Colonic mucosa (tissue), 4 donors: ENCODE measurements at places on chromosomes 6 and 20.

DNA sequence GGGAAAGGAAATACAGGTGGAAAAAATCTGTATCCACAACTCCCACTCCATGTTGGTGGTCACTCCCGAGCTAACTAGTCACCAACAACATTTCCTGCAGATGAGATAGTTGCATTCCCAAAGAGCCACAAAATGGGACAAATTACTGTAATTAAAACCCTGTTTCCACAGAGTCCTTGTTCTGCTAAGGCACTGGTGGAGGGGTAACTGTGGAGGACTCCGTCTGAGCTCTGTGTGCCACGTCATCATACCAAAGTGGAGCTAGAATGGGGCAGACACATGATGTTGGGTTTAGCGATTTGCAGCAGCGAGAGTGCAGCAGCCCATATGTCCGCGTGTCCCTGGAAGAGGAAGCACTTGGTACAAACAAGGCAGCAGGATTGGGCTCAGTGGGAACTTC, 172.5 kb upstream of the KCNK16 start:
- H3K27ac ChIP-seq, result no peak overlapping the region
- DNase-seq, result no peak
- no peaks in the 10 kb centered on the region for H3K36me3 ChIP-seq
- H3K4me3 ChIP-seq, result no peak overlapping the region

DNA sequence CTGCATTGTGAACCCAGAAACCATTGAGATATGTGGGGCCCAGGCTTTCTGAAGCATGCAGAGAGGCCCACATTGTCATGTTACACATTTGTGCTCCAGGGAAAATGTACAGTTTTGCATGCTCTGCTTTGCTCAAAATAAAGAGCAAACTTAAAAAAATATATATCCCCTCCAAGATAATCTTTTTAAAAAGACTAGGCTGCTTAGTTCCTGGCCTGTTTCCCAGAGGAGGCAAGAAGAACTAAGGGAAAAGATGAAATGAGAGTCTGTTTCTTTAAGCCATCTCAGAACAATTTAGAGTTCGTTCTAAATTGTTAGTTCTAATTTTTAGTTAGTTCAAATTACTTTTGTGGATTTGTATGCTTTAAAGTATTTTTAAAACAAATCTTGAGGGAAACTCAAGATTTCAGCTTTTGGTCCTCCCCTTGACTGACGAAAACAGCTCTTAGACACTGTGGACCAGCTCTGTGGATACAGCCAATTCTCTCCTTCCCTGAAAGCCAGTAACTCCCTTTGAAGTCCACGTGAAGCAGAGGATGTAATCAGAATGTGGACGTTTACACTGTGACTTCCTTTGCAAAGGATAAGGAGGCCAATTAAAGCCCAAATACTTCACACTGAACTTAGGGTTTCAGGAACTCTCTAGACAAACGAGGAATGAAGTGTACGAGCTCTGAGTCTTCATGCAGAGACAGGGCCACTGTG, 84.7 kb downstream of the CD164 start:
- no peaks in the 10 kb centered on the region for H3K4me1 ChIP-seq
- no peaks in the 10 kb centered on the region for H3K27me3 ChIP-seq
- no peak overlapping the region for H3K4me3 ChIP-seq
- H3K36me3 ChIP-seq, result no peaks in the 10 kb centered on the region
- H3K27ac ChIP-seq, result peak overlapping the region; percentile 77

- peak overlapping the region; percentile 81 for H3K27ac ChIP-seq
- no peaks in the 10 kb centered on the region for H3K27me3 ChIP-seq
- H3K36me3 ChIP-seq, result no peaks in the 10 kb centered on the region
- no peaks in the 10 kb centered on the region for H3K4me1 ChIP-seq
- DNase-seq, result peak; percentile 77
- H3K4me3 ChIP-seq, result peak overlapping the region; percentile 80
Measured at GRCh38 chr6:53795702-53796450, 1.1 kb downstream of the LRRC1 start.

DNA sequence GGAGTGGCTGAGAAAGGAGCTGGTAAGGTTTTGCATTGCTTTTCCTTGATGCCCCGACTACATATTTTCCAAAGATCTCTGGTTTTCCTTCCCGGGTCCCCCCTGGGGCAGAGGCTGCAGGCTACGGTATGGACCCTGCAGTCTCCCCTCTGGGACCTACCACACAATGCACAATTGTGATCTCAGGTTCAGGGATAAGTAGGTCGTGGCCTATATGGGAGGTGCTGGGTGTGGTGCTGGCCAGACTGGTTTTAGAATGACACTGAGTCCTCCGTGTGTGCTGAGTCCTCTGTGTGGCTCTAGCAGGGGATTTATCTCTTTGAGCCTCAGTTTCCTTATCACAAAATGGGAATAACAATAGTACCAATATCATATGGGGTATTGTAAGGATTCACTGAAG, 376 bp downstream of the C20orf202 start:
- no peak overlapping the region for H3K27ac ChIP-seq
- H3K4me1 ChIP-seq, result no peaks in the 10 kb centered on the region
- no peak overlapping the region for H3K4me3 ChIP-seq
- no peaks in the 10 kb centered on the region for H3K36me3 ChIP-seq

DNA sequence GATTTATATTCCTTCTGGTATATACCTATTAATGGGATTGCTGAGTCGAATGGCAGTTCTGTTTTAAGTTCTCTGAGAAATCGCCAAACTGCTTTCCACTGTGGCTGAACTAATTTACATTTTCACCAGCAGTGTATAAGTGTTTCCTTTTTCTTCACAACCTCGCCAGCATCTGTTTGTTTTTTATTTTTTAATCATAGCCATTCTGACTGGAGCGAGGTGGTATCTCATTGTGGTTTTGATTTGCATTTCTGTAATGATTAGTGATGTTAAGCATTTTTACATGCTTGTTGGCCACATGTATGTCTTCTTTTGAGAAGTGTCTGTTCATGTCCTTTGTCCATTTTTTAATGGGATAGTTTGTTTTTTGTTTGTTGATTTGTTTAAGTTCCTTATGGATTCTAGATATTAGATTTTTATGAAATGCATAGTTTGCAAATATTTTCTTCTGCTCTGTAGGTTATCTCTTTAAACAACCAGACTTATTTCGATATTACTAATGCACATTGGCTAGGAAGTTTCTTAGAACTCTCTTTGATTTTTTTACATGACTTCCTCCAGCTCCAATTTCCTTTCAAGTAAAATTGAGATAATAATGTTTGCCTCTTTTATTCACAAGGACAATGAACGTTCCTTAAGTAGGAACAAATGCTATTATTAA, 12.2 kb upstream of the VNN1 start:
- H3K4me1 ChIP-seq, result no peaks in the 10 kb centered on the region
- DNase-seq, result no peak
- no peaks in the 10 kb centered on the region for H3K36me3 ChIP-seq
- H3K27ac ChIP-seq, result no peak overlapping the region

DNA sequence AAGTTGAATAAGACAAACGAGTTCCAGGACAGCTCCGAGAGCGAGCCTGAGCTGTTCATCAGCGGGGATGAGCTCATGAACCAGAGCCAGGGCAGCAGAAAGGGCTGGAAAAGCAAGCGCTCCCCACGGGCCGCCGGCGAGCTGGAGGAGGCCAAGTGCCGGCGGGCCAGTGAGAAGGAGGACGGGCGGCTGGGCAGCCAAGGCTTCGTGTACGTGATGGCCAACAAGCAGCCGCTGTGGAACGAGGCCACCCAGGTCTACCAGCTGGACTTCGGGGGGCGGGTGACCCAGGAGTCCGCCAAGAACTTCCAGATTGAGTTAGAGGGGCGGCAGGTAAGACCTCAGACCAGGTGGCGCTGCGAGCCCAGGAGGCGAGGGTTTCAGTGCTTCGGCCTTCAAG, 56.0 kb upstream of the TMEM181 start:
- H3K4me3 ChIP-seq, result no peak overlapping the region
- no peaks in the 10 kb centered on the region for H3K4me1 ChIP-seq
- H3K27me3 ChIP-seq, result no peaks in the 10 kb centered on the region
- DNase-seq, result no peak
- H3K36me3 ChIP-seq, result no peaks in the 10 kb centered on the region

GRCh38 chr6:116531675-116532570, 13.6 kb downstream of the TRAPPC3L start:
- H3K4me3 ChIP-seq, result no peak overlapping the region
- no peaks in the 10 kb centered on the region for H3K27me3 ChIP-seq
- H3K27ac ChIP-seq, result no peak overlapping the region
- no peaks in the 10 kb centered on the region for H3K4me1 ChIP-seq
- no peaks in the 10 kb centered on the region for H3K36me3 ChIP-seq

- no peaks in the 10 kb centered on the region for H3K36me3 ChIP-seq
- DNase-seq, result no peak
- no peak overlapping the region for H3K4me3 ChIP-seq
- H3K27me3 ChIP-seq, result no peaks in the 10 kb centered on the region
- no peak overlapping the region for H3K27ac ChIP-seq
- H3K4me1 ChIP-seq, result no peaks in the 10 kb centered on the region
Measured at GRCh38 chr20:16701296-16701695, 28.5 kb upstream of the SNRPB2 start.

DNA sequence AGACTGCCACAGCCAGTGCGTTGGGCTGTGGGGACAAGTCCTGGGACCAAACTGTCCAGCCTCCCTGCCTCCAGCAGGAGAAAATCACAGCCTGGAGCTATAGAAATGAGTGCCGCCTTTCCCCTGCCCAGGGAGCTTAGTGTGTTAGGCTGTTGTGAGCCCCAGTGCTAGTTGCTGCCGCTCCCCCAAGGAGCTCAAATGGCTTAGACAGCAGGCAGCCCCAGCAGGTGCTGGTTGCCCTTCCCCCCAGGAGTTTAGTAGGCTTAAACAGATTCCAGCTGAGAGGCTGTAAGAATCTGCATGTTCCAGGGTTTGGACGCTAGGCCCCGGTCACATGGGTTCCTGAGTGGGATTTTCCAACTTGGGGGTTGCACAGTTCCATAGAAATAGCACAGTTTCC, 27.2 kb upstream of the HMGN3 start:
- no peak overlapping the region for H3K4me3 ChIP-seq
- H3K27me3 ChIP-seq, result no peaks in the 10 kb centered on the region
- no peaks in the 10 kb centered on the region for H3K4me1 ChIP-seq
- H3K27ac ChIP-seq, result no peak overlapping the region
- no peak for DNase-seq
- no peaks in the 10 kb centered on the region for H3K36me3 ChIP-seq

- no peaks in the 10 kb centered on the region for H3K4me1 ChIP-seq
- no peaks in the 10 kb centered on the region for H3K27me3 ChIP-seq
- DNase-seq, result no peak
- H3K4me3 ChIP-seq, result no peak overlapping the region
Measured at GRCh38 chr6:147954938-147955337, 387.7 kb upstream of the SASH1 start.

- no peaks in the 10 kb centered on the region for H3K27me3 ChIP-seq
- H3K4me3 ChIP-seq, result no peak overlapping the region
- no peaks in the 10 kb centered on the region for H3K36me3 ChIP-seq
- DNase-seq, result no peak
Measured at GRCh38 chr20:16491294-16491905, 81.8 kb downstream of the KIF16B start.

GRCh38 chr6:151702851-151703658, 104.4 kb upstream of the ESR1 start:
- H3K27ac ChIP-seq, result no peak overlapping the region
- no peak overlapping the region for H3K4me3 ChIP-seq
- no peaks in the 10 kb centered on the region for H3K4me1 ChIP-seq
- H3K27me3 ChIP-seq, result no peaks in the 10 kb centered on the region
- no peaks in the 10 kb centered on the region for H3K36me3 ChIP-seq

- no peaks in the 10 kb centered on the region for H3K27me3 ChIP-seq
- H3K27ac ChIP-seq, result no peak overlapping the region
- no peak overlapping the region for H3K4me3 ChIP-seq
- no peak for DNase-seq
- no peaks in the 10 kb centered on the region for H3K4me1 ChIP-seq
Measured at GRCh38 chr6:117615750-117616390, 13.6 kb upstream of the GOPC start.

- no peak overlapping the region for H3K27ac ChIP-seq
- no peaks in the 10 kb centered on the region for H3K36me3 ChIP-seq
- no peaks in the 10 kb centered on the region for H3K4me1 ChIP-seq
- H3K4me3 ChIP-seq, result no peak overlapping the region
Measured at GRCh38 chr20:48563191-48563870, 264.5 kb downstream of the PREX1 start.

DNA sequence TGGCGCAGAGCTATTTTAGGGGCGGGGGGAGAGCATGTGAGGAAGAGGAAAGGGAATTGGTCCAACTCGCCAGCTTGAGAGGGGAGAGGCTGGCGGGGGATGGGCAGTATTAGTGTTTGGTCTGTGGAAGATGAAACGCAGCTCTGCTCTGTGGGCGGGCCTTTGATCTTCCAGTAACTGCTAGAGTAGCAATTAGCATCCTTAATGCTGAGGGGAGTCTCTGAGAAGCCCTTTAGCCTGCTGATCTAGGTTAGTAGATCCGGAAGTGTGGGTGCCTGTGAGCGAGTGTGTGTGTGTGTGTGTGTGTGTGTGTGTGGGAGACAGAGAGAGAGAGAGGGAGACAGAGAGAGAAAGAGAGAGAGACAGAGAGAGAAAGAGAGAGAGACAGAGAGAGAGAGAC, 117.2 kb upstream of the BACH2 start:
- H3K27ac ChIP-seq, result no peak overlapping the region
- DNase-seq, result peak; percentile 30
- no peaks in the 10 kb centered on the region for H3K4me1 ChIP-seq
- H3K4me3 ChIP-seq, result no peak overlapping the region

GRCh38 chr20:35181731-35182130, 9.9 kb downstream of the PROCR start:
- no peak for DNase-seq

DNA sequence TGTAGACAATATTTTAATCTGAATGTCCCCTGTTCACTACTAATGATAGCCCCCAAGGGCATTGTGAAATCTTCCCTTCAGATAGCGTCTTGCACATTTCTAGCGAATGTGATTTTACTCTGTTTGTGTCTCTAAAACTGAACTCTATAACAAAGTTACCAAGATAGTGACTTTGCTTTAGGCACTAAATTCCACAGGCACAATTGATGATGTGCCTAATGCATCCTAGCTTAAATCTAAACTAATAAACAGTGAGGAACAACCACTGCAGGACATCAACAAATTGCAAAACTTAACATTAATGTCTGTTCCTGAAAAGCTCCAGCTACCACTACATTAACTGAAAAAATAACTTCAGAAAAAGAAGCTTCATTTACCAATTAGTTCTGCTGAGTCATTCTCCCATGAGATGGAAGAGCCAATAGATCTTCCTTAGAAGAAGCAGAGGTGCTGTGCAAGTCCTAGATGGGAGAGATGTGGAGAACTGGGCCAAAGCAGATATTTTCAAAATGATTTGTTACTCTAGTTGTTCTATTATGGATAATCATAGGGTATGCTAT, 1065.0 kb downstream of the EPHA7 start:
- no peak overlapping the region for H3K4me3 ChIP-seq
- no peaks in the 10 kb centered on the region for H3K4me1 ChIP-seq
- no peaks in the 10 kb centered on the region for H3K27me3 ChIP-seq

- no peaks in the 10 kb centered on the region for H3K27me3 ChIP-seq
- H3K36me3 ChIP-seq, result no peaks in the 10 kb centered on the region
- no peak overlapping the region for H3K27ac ChIP-seq
- DNase-seq, result no peak
- H3K4me3 ChIP-seq, result no peak overlapping the region
- no peaks in the 10 kb centered on the region for H3K4me1 ChIP-seq
Measured at GRCh38 chr6:17418281-17419188, 25.1 kb downstream of the CAP2 start.

GRCh38 chr6:77371748-77372147, 91.5 kb downstream of the HTR1B start:
- H3K36me3 ChIP-seq, result no peaks in the 10 kb centered on the region
- H3K4me1 ChIP-seq, result no peaks in the 10 kb centered on the region
- H3K4me3 ChIP-seq, result no peak overlapping the region
- no peak overlapping the region for H3K27ac ChIP-seq
- no peaks in the 10 kb centered on the region for H3K27me3 ChIP-seq

- no peaks in the 10 kb centered on the region for H3K36me3 ChIP-seq
- no peaks in the 10 kb centered on the region for H3K4me1 ChIP-seq
- H3K27me3 ChIP-seq, result no peaks in the 10 kb centered on the region
- no peak overlapping the region for H3K4me3 ChIP-seq
Measured at GRCh38 chr20:16308754-16309153, 264.5 kb downstream of the KIF16B start.
